SK-N-DZ (cell line): ENCODE measurements at places on chromosomes 11 and 22.
A peak's percentile ranks its signal among the peaks of the same experiment; 100 is the strongest.

- DNase-seq: no peak
These were observed 5.1 kb upstream of the P2RX6 start for GRCh38 chr22:21009638-21010425.

DNA sequence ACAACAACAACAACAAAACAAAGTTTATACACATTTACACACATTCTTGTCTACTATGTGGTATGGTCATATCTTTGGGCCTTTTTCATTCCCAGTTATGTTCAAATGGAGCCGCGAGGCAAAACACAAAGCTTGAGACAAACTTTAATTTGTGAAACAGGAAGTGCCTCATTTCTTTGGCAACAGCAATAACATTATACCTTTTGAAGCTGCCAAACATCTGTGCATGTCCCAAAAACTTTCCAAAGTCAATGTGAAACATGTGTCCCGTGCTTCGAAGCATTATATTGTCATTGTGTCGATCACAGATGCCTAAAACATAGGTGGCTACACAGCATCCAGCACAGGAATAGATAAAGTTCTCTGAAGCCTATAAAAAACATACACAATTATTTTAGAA is 25.0 kb upstream of the RPS13 start:
- DNase-seq: no peak

DNA sequence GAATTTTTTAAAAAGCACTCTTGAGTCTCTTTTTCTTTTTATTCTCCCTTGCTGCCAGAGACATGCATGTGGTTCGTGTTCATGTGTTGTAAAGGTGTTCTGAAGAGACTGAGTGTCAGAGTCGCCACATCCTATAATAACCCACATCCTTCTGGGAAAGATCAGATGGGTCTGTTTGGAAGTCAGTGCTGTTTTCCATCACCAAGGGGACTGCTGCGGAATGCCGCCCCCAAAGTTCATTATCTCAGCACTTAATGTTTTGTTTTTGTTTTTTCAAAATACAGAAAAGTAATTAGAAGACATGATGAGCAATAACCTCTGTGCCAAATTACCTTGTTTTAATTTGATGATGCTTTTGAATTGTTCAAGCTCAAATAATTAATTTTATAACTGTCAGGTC is 56.9 kb upstream of the EIF3M start:
- DNase-seq: no peak

DNA sequence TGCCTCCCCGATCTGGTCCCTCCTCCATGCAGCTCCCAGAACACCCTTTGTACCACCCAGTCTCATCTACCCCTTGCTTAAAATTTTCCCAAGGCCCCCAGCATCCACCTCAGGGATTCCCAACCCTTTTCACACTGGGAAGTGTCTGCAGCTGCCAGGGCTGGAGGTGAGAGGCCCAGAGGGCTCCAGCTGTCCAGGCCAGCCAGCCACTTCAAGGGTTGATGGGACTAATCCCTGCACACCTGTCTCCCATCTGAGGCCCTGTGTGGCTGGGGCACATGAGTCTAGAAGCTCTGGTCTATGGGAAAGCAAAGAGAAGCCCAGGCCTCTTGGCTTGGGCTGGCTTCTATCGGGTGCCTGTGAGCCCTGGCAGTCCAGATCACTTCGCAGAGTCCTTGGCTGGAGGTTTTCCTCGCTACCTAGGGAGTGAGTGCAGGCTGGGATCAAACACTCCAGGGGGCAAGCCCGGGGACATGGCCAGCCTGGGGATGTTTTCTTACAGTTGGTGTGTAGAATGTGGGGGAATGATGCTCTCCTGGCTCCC is 41.1 kb upstream of the TPBGL start:
- no peak for DNase-seq

- DNase-seq: no peak
These were observed 133.4 kb downstream of the TEAD1 start for GRCh38 chr11:12807621-12808020.

DNA sequence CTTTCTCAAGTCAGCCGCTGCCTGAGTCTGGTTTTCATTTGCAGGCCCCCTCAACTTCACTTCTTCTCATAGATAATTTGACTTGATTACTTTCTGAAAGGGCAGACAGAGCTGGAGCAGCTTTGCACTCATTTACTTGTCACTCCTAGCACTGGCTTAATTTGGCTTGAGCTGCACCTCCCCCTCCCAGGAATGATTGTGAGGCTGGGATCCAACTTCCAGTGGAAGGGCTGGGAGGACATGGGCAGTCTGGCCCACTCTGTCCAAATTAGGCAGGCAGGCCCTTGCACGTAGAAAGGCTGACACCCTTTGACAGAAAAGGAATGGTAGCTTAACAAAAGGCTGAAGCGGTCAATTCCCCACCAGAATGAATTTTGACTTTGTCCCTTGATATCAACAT is 453.9 kb downstream of the ETS1 start:
- DNase-seq: peak; percentile 79

- DNase-seq: no peak
These were observed 443.4 kb downstream of the MIAT start for GRCh38 chr22:27100789-27101188.

DNA sequence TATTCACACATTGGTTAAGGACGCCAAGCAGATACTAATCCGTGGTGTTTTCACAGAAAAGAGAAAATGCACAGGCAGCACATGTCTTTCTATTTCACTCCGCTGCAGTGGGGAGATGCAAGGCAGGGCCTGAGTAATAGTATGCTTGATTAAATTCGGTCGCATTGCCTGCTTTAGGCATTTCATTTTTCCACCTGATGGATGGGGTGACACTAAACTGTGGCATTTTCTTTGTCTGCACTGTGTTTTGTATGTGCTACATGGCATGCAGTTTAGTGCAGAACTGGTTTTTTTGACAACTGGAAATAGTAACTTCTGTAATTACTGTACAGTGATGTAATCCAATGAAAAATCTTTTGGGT is 94.9 kb downstream of the SLC17A6 start:
- DNase-seq: peak; percentile 65

DNA sequence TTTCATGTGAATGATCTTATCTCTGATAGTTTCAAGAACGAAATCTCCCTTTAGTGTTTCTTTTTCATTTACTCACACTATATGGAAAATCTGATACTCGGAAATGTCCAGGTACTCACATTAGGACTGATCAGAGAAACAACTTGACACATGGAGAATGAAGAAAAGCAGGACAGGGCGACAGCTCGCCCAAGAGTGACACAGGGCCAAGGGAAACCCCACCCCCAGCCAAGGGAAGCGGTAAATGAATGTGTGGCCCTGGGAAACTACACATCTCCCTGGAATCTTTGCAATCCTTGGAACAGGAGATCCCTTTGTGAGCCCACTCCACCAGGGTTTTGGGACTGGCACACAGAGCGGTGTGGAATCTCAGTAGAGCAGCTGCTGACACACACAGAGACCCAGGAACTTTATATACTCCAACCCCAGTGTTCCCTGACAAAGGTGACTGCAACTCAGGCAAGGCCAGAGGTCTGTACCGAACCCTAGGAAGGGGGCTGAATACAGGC is 303.7 kb upstream of the ARHGAP42 start:
- DNase-seq: peak; percentile 35

DNA sequence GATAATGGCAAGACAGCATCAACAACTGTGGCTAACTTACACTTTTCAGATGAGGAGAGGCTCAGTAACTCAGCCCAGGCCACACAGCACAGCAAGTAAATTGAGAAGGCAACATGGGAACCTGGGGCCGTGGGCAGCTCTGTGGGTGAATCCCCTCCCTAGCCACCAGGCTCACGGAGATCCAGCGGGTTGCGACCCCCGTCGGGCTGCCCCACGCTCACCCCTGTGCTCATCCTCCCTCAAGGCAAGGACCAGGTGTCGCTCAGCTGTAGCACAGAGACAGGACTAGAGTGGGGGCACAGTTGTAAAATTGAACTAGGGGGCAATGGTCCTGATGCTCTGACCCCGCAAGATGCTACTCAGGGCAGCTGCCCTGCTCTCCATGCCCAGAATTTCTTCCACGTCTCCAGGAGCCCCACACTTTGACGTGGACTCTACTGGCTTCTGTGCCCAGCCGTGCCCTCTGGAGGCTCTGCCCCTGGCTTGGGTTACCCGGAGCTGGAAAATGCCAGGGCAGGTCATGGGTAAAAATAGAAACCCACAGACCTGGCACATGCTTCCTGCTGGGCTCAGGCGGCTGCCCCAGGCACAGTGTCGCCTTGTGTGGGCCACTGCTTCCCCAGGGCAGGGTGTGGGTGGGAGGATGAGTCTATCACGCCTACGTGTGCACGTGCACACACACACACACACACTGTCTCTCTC is 9.0 kb downstream of the TUBA8 start:
- DNase-seq: no peak

DNA sequence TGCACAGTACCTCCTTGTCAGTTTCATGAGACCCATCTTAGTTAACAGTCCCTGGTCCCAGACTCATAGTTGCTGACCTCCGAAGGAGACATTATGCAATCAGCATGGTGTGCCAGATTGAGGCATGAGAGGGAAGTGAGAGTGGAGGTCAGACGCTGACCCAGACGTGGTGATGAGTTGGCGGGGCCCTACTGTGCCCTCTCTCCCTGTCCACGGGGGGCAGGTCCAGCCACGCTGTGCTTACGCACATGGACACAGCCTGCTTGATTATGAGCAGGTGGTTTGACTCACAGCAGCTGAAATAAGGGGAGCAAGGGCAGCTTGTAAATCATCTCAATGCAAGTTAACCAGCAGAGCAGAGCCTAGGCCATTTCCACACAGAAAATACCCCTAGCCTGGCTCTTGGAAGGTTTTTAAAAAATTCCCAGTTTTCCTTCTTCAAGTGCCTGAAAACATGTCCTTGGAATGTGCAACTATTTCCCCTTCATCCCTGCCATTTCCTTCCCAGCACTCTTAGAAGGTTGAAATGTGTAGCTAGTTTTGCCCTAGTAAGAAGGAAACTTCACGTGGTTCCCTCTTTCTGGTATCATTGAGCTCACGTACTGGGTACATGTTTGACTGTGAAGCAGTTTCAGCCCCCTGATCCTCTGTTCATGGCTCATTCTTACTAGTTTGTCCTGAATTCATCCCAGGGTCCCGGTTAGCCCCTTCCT is 122.6 kb upstream of the SORL1-AS1 start:
- no peak for DNase-seq

DNA sequence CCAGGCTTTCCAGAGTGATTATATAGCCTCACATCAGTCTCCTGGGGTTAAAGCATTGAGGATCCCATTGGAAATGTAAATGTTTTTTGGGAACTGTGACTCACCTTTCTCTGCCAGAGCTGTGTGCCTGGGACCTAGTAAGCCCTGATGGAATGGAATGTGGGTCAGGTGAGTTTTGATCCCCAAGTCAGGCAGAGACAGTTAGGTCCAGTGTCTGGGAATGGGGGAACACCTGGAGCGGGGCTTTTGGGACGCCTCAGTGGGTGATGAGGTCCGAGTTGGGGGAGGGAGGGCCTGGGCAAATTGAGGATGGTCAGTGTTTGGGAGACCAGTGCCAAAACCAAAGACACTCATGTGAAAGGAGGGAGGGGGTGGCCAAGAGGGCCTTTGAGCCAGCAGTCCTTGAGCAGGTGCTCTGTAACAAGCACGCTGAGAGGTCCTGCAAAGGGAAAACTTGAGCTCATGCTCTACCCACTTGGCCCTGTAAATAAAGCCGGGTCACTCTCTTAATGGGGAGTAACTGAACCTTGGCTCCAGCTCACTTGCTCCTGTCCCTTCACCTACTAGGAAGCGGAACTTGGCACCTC is 104.7 kb downstream of the NAV2 start:
- DNase-seq: no peak

DNA sequence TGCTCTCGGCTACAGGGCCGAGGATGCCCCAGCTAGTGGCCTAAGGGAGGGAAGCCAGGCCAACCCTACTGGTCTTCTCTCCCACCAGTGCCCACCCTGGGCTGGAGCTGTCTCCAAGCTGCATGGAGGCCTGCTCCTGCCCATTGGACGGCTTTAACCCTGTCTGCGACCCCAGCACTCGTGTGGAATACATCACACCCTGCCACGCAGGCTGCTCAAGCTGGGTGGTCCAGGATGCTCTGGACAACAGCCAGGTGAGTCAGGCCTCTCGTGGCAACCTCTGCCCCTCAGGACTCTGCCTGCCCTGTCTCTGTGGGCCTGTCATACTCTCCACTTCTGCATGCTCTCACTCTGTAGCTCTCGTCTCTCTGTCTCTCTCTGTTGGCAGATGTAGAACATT is 44.1 kb upstream of the TPBGL start:
- no peak for DNase-seq

GRCh38 chr22:40226620-40227019 is 48.9 kb downstream of the TNRC6B start:
- DNase-seq: no peak

- DNase-seq: no peak
These were observed 236.1 kb downstream of the NXPE2 start for GRCh38 chr11:114914231-114915005.

DNA sequence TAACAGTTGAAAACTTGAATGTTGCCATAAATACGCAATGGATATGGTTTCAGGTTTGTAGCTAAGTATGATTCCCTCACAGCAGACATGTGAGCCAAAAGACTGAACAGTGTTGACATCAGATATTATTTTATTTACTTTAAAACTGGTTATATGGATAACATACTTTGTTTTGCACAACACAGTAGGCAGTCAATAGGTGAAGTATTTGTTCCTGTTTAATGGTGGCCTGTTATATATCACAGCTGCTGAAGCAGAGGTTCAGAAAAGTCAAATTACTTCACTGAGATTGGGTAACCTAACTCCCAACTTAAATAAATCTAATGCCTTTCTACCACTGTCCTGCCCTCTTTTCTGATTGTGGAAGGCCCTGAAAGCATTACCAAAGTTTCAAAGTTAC is 44.6 kb downstream of the YAP1 start:
- DNase-seq: no peak

- DNase-seq: no peak
These were observed 791.3 kb upstream of the KIRREL3 start for GRCh38 chr11:127791844-127792243.

- no peak for DNase-seq
These were observed 56.7 kb upstream of the PPP6R3 start for GRCh38 chr11:68403831-68404230.

DNA sequence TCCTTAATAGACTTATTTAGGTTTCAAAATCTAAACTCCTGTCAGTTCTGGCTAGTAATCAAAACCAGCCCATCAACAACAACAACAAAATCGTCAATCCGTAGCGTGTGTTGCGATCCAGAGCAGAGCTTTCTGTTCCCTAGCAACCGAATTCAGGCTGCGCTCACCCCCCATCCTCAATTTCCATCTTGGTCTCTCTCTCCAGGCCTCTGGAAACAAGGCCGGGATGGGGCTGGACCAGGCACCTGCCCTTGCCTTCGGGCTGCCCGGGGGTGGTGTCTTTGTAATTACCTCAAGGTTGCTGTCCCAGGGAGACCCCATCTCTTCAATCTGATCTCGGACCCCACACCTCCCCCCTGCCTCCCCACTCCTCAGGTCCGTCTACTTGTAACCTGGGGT is 1341.5 kb downstream of the BRD1 start:
- no peak for DNase-seq
